Activated CD8-positive, alpha-beta memory T cell treated with anti-CD3 and anti-CD28 coated beads, Interleukin-2, amount 10 ng/mL, durations not matched to agents 7 days and 5 days (primary cell): ENCODE measurements at places on chromosomes 3 and 15.
A peak's percentile ranks its signal among the peaks of the same experiment; 100 is the strongest.

DNA sequence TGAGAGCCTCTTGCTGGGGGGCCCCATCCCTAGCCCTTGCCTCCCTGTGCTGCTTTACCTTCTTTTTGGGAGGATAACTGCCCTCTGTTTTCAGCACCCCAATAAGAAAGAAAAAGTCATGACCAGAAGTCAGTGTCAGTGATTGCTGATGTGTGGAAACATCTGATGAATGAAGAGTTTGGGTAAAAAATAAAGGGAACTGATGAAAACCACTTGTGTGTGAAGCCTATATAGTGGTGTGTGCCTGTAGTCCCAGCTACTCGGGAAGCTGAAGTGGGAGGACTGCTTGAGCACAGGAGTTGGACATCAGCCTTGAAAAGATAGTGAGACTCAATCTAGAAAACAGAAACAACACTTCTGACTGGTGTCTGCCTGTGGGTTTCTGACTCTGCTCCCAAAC is 9.8 kb upstream of the CELSR3 start:
- H3K36me3 ChIP-seq: peaks cover 23% of the 10 kb centered on the region
- H3K27ac ChIP-seq: no peak overlapping the region
- H3K4me3 ChIP-seq: no peak overlapping the region
- H3K4me1 ChIP-seq: no peaks in the 10 kb centered on the region
- H3K27me3 ChIP-seq: no peaks in the 10 kb centered on the region
- DNase-seq: no peak

DNA sequence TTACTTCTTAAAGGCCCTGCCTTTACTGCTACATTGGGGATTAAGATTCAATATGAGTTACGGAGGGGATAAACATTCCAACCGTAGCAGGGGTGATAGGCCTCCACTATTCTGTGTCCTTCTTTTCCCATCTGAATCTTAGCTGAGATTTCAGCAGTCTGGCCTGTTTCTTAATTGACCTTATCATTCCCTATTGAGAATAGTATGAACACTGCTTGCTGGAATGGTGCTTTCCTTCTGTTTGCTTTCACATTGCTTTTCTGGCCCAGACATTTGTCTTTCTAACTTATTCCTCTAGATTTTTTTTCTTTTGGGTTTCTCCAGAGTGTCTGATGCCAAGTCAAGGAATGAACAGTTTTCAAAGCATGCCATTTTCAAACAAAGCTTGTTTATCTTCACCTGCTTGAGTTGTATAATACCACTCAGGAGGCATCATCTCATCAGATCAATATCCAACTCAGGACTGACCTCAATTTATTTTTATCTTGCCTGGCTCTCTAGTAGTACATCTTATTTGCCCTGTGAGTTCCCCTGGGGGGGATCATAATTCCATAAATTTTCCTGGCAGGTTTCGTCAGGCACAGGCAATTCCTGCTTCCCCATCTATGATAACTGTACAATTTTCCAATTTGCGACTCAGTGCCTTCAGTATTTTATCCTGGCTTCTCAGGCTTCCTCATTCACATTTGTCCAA is 161.1 kb upstream of the STT3B start:
- H3K27me3 ChIP-seq: no peaks in the 10 kb centered on the region
- no peak overlapping the region for H3K4me3 ChIP-seq
- peaks cover 14% of the 10 kb centered on the region for H3K4me1 ChIP-seq
- H3K36me3 ChIP-seq: peaks cover 2% of the 10 kb centered on the region
- DNase-seq: no peak

DNA sequence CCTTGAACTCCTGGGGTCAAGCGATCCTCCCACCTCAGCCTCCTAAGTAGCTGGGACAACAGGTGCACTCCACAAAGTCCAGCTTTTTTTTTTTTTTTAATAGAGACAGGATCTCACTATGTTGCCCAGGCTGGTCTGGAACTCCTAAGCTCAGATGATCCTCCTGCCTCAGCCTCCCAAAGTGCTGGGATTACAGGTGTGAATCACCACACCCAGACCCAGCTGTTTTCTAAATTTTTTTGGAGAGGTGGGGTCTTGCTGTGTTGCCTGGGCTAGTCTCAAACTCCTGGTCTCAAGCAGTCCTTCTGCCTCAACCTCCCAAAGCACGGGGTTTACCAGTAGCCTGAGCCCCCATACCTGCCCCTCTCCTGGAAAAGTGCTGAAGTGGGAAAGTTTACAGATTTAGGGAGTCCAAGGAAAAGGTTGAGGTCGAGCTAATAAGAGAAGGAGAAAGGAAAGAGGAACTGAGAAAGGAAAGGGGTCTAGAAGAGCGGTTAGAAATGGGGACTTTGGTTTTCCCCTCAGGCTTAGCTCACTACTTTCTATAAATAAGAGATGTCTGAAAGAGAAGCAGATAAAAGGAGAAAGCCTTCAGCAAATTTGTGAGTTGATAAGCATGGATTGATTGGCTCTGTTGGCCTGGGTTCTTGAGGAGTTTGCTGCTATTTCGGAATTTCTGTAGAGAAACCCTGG is 23.6 kb downstream of the UBE2E1 start:
- H3K27ac ChIP-seq: no peak overlapping the region
- peaks cover 12% of the 10 kb centered on the region for H3K36me3 ChIP-seq
- H3K4me3 ChIP-seq: no peak overlapping the region
- peaks cover 36% of the 10 kb centered on the region for H3K4me1 ChIP-seq

- H3K27me3 ChIP-seq: no peaks in the 10 kb centered on the region
- H3K36me3 ChIP-seq: peaks cover 16% of the 10 kb centered on the region
- no peak overlapping the region for H3K27ac ChIP-seq
- H3K4me1 ChIP-seq: peaks cover 8% of the 10 kb centered on the region
- H3K4me3 ChIP-seq: no peak overlapping the region
Measured at GRCh38 chr3:37309921-37310665, 135.7 kb upstream of the LRRFIP2 start.

DNA sequence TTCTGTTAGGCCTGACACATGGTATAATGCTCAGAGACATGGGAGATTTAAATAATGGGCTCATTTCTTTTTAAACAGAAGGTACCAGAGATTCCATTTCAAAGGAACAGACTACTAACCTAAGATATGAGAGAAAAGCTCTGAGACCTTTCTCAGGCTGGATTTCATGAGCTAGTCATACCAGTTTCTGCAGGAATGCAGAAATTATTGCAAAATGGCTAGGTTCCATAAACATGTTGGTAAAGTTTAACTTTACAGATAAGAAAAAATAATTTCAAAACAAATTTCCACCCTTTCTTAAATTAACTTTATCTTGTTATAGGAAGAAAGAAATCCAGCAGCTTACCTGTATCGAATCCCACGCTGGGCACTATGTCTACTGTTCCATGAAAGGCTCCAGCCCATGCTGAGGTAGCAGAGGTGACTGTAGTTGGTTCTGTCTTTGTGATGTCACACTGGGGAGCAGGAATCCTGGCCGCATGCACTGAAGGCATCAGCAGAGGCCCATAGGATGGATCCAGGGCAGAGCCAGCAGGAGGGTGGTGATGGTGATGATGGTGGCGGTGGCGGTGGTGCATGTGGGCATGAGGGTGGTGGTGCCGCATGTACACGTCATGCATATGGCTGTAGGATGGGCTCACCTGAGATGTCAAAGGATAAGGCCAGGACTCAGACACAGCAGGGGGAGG is 22.6 kb downstream of the VGLL3 start:
- no peak overlapping the region for H3K27ac ChIP-seq
- H3K4me3 ChIP-seq: no peak overlapping the region
- no peak for DNase-seq
- no peaks in the 10 kb centered on the region for H3K4me1 ChIP-seq
- H3K36me3 ChIP-seq: no peaks in the 10 kb centered on the region

- H3K27ac ChIP-seq: no peak overlapping the region
- H3K4me1 ChIP-seq: peaks cover 15% of the 10 kb centered on the region
- no peaks in the 10 kb centered on the region for H3K36me3 ChIP-seq
- peak; percentile 43 for DNase-seq
Measured at GRCh38 chr3:98733053-98733811, 29.9 kb upstream of the ST3GAL6 start.

DNA sequence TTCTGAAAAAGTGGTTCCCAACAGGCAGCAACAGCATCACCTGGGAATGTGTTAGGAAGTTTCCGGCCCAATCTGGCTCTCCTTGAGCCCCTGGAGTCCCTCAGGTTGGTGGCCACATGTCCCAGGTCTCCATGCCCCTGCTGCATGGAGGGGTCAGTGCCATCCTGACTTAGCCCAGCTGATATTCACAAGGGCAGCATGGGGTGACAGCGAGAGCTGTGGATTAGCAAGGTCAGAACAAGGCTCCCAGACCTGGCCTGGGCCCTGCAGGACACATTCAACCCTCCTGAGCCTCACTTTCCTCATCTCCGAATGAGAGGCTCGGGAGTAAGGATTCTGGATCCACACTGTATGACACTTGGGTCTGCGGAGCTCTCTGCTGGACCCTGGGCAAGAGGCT is 243.8 kb upstream of the TLE3 start:
- peaks cover 13% of the 10 kb centered on the region for H3K27me3 ChIP-seq
- no peaks in the 10 kb centered on the region for H3K36me3 ChIP-seq
- no peak overlapping the region for H3K4me3 ChIP-seq
- DNase-seq: no peak

DNA sequence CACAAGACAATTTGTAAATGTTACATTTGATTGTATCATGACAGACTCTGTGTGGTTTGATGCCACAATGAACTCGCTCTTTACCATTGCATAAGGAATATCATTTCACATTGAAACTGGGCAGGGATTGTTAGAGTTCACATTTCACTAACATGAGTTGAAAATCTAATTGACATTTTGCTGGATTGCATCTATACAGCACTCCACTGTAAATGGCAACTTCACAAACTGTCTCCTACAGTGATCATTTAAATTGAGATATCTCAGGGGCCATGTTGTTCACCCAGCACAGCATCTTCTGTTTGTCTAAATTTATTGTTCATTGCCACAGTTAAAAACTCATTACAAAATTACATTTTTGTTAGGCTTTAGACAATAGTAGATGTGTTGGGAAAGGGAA is 499.4 kb downstream of the GBE1 start:
- no peak for DNase-seq
- H3K27ac ChIP-seq: no peak overlapping the region
- no peaks in the 10 kb centered on the region for H3K36me3 ChIP-seq
- no peak overlapping the region for H3K4me3 ChIP-seq

DNA sequence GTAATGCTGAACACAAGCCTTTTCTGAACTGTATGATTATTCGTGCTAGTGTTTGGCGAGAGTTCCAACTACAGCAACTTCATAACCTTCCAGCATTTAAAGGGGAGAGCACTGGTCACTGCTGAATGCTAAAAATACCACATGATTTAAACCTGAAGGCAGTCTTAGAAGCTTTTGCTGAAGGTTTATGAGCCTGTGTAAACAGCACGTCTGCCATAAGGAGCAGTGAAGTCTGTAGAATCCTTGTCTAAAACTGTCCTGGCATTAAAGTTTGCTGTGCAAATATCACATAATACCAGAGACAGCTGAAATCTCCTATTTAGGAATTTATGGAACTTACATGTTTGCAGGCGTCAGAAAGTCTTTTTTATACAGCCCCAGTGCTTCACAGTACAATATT is 5.9 kb downstream of the SATB1 start:
- peak overlapping the region; percentile 57 for H3K4me3 ChIP-seq
- H3K4me1 ChIP-seq: peaks cover 81% of the 10 kb centered on the region
- H3K27me3 ChIP-seq: no peaks in the 10 kb centered on the region
- peak overlapping the region; percentile 75 for H3K27ac ChIP-seq

- H3K27ac ChIP-seq: no peak overlapping the region
- no peak for DNase-seq
- no peak overlapping the region for H3K4me3 ChIP-seq
- H3K27me3 ChIP-seq: no peaks in the 10 kb centered on the region
Measured at GRCh38 chr3:72776-73175, 123.8 kb upstream of the CHL1 start.

DNA sequence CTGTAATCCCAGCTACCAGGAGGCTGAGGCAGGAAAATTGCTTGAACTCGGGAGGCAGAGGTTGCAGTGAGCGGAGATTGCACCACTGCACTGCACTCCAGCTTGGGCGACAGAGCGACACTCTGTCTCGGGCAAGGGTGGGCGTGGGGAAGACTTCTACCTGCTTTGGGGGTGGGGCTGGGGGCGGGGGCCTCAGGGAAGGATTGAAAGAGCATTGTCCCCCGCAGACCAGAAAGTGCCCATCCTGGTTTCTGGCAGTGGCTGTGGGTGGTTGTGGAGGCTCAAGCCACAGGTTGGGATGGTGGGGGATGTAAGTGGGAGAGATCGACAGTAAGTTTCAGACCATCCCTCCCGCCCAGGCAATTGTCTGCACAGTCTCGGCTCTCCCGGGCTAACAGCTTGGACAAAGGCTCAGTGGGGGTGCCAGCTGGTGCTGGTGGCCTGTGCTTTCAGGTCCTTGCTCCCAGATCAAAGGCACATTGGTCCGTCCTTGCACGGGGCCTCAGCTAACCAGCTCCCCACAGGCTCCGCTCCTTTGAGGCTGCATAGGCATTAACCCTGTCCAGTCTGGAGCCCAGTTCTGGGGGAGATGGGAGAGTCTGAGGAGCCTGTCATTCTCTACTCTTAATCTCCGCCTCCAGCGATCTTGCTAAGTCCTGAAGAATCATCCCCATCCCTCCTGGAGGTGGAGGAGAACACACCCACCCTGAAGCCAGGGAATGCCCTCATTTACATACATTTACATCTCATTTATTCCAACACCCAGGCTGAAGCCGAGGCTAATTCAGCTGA is 8.6 kb downstream of the SCN5A start:
- no peak for DNase-seq
- no peaks in the 10 kb centered on the region for H3K36me3 ChIP-seq
- H3K27ac ChIP-seq: no peak overlapping the region
- peaks cover 3% of the 10 kb centered on the region for H3K27me3 ChIP-seq
- no peak overlapping the region for H3K4me3 ChIP-seq

- no peak overlapping the region for H3K4me3 ChIP-seq
- DNase-seq: peak; percentile 83
- peaks cover 1% of the 10 kb centered on the region for H3K36me3 ChIP-seq
- peaks cover 19% of the 10 kb centered on the region for H3K4me1 ChIP-seq
Measured at GRCh38 chr3:194255252-194256039, 95.7 kb downstream of the CPN2 start.

DNA sequence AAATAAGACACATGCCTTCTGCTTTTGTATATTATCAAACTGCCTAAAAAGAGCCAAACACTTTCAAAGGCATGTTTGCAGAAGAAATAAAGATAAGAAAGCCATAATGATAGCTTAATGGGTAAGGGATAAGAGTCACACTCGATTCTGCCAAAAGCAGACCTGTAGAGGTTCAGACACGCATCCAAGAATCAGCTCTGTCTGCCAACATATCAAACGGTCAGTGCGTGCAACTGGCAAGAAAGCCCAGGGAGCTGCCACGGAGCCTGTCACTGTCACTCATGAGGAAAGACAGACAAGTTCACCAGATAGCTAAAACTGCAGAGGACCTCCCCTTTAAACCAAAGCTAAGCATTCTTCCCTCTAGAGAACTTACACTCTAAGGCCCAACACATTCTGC is 23.2 kb downstream of the DCP1A start:
- H3K27ac ChIP-seq: no peak overlapping the region
- DNase-seq: no peak
- H3K36me3 ChIP-seq: peaks cover 26% of the 10 kb centered on the region
- no peak overlapping the region for H3K4me3 ChIP-seq

DNA sequence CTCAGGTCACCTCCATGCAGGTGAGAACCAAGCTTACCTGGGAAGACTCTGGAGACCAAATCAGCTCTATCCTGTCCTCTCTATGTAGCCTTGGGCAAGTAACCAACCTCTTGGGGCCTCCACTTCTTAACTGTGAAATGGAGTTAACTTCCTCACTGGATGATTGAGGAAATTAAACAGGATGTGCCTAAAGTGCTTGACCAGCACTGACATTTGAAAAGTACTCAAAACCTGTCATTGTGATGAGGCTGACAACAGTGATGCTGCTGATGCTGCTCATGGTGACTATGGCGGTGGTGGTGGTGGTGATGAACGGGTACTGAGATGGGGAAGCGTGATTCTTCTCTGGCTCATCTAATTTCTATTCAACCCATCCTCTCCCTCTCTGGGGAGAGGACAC is 22.3 kb downstream of the VIPR1 start:
- H3K27me3 ChIP-seq: no peaks in the 10 kb centered on the region
- no peak for DNase-seq
- H3K4me3 ChIP-seq: no peak overlapping the region
- H3K27ac ChIP-seq: no peak overlapping the region
- no peaks in the 10 kb centered on the region for H3K36me3 ChIP-seq
- peaks cover 27% of the 10 kb centered on the region for H3K4me1 ChIP-seq
